ENCODE measurements at places on chromosomes 5 and 9. TPM values are rescaled to one million over a fixed set of nuclear protein-coding genes. Genes with fewer than 3 reads are reported as not detected.

NOL6 gene
- 21.4 TPM for total RNA-seq

INSL6 gene
- total RNA-seq: not detected

MAN1B1 gene
- total RNA-seq: 167 TPM

IFNK gene
- not detected for total RNA-seq

ADAMTSL2 gene
- total RNA-seq: not detected

NRARP gene
- total RNA-seq: 4.4 TPM

OLFML2A gene
- total RNA-seq: 91.2 TPM

PNPLA7 gene
- total RNA-seq: 51.3 TPM

PCDHB11 gene
- total RNA-seq: 0.87 TPM

All from stomach (tissue), 19 donors.